Panc1 (cell line): ENCODE measurements at places on chromosomes 12 and 14.

DNA sequence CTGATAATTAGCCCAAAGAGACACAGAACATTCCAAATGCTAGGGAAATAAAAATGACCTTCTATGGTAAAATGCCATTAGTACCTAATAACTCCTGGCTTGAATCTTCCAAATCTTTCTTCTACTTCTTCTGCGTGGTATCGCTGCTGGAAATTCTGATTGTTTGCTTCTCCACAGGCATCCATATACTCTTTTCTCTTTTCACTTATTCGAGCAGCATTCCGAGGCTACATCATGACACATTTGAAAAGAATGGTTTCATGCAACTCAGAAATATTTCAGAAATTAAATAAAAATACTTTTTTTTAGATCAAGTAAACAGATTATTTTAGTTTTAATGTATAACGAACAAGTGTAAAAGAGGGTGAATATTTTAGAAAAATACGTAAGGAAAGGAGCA lies 18.9 kb downstream of the ZCCHC8 start:
- DNase-seq, result no peak

DNA sequence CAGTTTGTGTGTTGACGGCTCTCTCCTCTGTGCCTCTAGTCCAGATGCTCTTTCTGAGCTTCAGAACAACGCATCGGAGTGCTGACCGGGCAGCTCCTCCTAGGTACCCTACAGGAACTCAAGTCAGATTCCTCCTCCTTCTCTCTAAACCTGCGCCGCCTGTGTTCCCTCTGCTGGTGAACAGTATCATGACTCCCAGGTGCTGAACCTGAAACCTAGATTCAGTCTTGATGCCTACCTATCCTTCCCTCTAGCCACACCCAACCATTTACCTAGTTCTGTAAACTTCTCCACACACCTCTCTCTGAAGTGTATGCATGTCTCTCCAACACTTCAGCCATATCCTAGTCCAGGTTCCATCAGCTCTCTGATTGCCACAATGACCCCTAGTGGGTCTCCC lies 112.7 kb downstream of the EFCAB11 start:
- no peak for DNase-seq

GRCh38 chr12:23704992-23705943 lies 244.2 kb downstream of the SOX5 start:
- no peak for DNase-seq

GRCh38 chr14:76531085-76531484 lies 155.1 kb downstream of the ESRRB start:
- DNase-seq, result no peak

DNA sequence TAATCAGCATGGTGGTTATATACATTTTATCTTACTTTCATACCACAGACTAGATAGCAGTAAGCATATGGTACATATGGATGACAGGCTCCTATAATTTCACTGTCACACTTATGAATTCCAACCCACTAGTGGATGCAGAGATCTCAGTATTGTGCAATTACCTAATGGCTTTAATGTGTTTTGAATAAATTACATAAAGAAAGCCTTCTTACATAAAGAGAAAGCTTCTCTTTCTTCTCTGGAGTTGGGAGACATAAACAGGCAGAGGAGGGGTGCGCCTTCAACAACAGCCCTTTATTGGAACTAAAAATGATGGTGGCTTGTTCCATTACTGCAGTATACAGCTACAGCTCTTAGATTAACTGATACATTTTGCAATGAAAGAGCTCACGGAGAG lies 52.6 kb downstream of the SAV1 start:
- no peak for DNase-seq

DNA sequence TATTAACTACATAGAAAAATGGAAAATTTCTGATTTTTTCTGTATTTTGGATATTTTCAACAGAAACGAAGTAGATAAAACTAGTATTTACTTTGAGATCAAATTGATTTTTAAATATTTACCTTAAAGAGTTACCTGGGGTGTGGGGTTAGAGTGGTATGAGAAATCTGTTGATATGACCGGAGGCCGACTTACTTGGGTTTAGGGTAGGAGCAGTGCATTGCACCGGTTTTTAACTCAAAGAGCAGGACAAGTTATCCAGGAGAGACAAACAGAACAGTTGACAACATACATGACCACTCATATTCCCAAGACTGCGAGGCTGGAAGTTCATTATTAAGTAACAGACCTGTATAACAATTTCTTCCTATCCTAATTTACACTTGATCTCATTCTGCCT lies 31.4 kb downstream of the TPH2 start:
- DNase-seq, result no peak
